ENCODE measurements at places on chromosomes 11 and 22.
A peak's percentile ranks its signal among the peaks of the same experiment; 100 is the strongest.

DNA sequence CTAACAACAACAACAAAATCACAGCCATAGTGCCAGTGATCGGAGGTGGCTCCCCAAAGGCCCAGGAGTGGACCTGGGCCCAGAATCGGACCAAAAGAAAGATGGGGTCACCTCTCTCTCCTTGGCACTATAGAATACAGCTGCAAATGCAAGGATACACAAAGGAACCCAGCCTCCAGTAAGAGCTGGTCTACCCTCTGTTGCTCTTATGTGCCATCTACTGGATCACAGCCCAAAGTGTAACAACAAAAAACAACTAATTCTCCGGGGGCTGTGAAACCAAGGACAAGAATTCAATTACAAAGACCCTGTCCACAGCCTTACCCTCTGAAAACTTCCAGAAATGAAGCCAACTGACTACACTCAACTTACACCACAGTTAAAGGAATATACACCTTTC is 21.6 kb downstream of the OR8G5 start:
- no peak for DNase-seq

DNA sequence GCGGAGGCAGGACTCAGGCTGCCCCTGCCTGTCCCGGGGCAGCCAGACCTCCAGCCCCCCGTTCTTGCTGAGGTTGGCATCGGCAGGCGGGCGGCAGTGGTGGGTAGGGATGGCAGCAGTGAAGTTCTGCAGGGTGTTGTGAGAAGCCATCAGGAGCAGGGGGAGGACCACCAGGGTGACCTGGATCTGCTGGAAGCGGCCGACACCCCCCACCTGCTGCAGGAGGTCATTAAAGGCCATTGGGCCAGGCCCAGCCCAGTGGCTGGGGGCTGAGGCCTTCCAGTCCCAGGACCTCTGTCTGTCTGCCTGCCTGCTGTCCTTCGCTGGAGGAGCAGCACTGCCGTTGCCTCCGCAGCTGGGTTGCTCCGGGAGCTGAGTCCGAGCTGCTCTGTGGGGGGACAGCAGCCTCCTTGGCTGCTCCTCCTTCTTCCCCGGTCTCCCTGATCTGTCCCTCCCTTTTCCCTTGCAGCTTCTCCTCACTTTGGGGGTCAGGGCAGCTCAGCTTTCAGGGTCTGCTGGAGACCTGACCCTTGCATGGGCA is at the start of gene SLC22A6:
Gene SLC22A6, minus strand, starts transcription at position 517 of the 541 bp plus-strand sequence. Its CDS starts 277 bp downstream, at position 240.
- DNase-seq: no peak

- DNase-seq: peak; percentile 70
Measured at GRCh38 chr22:44412136-44412731, 85.8 kb downstream of the RTL6 start.

DNA sequence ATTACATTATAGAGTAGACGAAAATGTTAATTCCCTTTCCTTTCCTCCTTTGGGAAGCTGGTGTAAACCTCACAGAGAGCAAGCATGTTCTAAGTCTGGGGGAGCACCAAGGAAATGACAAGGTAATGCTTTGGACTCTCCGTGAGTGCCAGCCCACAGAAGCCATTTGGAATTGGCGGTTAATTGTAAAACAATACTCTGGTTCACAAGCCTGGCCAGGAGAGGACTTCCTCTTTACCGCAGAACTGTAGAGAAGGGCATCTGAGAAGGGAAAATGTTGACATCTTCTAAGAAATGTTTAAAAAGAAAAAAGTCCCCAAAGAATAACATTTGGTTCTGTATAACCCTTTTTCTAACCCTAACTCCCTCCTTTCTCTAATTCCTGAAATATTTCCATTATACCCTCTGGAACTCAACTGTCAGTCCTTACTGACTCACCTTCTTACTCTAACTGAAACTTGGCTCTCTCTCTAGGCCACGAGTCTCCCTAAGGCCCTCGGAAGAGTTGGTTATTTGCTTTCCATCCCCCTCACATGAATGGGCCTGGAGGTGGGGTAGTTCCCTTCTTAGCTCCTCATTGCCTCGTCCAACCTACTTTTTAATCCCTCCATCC is 379.8 kb downstream of the SOX6 start:
- DNase-seq: no peak

- DNase-seq: no peak
Measured at GRCh38 chr11:65653229-65654225, 9.2 kb downstream of the RELA start.

All from cardiac septum (tissue), 1 donor.